ENCODE measurements at places on chromosomes 7 and 10.
A peak's percentile ranks its signal among the peaks of the same experiment; 100 is the strongest.

GRCh38 chr7:142669074-142669654, 80.1 kb upstream of the PRSS1 start:
- peak; percentile 7 for DNase-seq

DNA sequence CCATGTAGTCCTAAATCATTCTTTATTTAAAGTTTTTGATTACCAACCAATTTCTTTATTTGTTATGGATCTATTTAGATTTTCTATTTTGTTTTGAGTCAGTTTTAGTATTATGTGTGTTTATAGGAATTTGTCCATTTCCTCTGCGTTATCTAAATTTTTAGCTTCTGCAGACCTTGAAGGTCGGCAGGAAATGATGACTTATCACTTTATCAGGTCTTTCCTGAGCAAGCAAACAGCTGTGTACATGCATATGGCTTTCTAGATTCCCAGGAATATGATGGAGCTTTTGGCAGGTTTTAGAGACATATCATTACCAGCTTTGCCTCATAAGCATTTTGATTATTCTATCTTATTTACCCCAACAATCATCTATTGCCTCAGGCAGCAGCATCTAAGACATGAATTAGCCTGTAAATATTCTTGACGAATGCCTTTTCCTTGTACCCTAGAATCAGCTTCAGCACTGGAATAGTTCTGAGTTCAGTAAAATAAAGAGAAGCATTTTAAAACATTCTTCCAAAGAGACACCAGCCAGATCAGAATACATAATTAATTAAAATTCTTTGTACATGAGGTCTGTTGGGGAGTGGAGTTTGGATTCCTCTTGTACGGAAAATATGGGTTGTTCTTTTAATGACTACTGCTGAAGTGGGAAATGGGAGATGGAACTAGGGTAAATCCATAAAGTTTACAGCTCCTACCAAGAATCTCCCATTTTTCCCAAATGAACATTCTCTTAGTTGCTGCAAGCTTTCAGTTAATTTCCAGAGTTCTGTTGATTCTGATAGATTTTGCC, 408.8 kb upstream of the SEMA3C start:
- DNase-seq = no peak

DNA sequence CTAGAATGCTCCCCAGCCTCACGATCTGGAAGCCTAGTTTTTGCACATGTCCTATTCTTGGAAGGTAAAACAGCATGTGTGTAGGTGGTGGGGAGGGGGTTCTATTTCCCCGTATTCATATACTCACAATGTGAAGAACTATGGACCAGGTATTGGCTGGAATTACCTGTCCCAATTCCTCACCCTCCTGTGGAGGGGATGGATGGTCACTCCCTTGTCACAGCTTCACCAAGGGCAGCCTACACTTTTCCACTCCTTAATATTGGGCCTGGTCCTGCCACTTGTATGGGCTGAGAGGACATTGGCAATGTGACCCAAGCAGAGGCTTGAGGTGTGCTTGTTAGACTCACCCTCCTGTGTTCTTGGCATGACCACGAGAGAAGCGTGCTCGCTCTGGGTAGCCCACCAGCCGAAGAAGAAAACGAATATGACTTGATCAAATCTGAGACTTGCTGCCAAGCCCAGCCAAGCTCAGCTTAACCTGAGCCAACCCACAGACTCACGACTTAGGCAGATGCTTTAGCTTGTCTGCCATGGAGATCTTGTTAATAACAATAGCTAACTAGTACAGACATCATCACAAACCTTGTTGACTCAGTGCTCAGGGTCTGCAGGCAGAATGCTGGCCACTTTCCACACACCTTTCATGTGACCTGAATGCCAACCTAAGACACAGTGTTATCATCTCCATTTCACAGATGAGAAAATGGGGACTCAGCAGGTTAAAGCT, 17.2 kb downstream of the ZNF488 start:
- no peak for DNase-seq

DNA sequence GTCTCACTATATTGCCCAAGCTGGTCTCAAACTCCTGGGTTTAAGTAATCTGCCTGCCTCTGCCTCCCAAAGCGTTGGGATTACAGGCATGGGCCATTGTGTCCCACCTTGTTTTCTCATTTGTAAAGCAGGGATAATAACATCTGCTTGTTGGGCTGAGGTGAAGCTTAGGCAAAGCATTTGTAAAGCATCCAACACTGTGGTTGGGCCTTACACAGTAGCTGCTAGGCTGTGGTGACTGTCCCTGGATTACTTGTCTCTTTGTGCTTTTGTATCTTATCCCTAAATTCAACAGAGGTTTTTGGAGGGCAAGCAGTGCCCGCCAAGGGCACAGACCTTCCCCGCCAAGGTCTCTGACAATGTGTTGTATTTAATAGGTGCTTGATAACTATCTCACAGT, 14.3 kb downstream of the HKDC1 start:
- DNase-seq = no peak

DNA sequence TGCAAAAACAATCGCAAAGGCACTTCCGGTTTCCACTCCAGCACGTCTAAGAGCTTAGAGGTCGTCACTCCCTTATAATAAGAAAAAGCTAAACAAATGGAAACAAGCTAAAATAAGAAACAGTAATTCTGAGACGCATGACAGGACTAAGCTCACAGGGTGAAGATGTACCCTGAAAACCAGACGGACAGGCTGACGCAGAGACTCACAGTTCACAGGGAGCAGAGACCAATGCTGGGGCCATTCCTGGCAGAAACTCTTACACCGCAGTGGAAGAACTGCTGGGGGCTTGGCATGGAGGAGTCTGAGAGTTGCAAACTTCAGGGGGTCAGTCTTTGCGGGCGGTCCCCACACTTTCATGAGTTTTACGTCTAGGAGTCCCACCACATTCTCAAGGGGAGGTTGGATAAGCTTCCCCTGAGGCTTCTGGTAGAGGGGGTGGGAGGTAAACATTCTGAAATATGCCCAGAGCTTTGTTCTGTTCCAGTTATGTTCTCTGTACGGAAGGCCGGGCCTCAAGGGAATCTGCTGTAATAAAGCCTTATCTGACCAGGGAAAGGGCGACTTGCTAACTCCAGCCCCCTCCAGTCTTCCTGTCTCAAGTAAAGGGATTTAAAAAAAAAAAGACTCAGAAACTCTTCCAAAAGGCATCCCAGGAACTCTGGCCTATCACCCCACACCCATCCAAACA, 47.8 kb downstream of the BRI3 start:
- no peak for DNase-seq

GRCh38 chr10:132910186-132910880, 32.0 kb downstream of the CFAP46 start:
- no peak for DNase-seq

GRCh38 chr7:33916357-33917081, 11.2 kb downstream of the BMPER start:
- no peak for DNase-seq

DNA sequence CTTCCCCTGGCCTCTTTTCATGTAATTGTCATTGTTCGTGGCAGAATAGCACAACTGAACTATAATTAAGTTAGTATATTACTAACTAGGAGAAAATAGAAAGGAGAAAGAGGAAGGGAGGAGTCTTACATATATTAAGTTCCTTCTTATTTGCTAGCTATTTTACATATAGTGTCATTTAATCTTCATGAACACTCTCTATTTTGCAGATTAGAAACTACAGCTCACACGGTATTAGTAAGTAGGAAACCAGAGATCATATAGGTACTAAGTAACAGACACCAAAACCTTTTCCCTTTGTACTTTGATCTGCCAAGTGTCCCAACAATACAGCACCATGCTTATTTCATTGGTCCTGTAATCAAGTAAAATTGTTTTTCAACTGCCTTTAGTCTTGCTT, 202.4 kb upstream of the HPS1 start:
- no peak for DNase-seq

DNA sequence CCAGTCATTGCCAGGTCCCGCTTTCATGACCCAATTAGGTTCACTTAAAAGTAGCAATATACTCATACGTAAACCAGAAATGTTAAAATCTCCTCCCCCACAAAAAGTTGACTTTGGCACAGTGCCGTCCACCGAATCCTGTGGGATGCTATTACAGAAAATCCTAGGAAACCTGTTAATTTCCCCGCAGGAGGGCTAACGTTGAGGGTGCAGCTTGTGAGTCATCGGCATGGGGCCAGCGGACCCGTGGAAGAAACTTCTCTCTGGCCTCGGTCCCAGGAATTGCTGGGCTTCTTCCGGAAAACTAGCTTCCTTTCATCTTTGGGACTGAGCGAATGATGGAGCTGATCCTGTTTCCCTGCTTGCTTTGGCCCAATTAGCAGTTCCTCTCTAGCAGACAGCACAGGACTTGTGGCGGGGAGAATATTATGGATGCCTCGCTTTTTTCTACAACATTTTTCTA, 13.5 kb downstream of the CRYGN start:
- no peak for DNase-seq

- no peak for DNase-seq
Observed at GRCh38 chr7:1922071-1922869, 252.2 kb downstream of the ELFN1 start.

DNA sequence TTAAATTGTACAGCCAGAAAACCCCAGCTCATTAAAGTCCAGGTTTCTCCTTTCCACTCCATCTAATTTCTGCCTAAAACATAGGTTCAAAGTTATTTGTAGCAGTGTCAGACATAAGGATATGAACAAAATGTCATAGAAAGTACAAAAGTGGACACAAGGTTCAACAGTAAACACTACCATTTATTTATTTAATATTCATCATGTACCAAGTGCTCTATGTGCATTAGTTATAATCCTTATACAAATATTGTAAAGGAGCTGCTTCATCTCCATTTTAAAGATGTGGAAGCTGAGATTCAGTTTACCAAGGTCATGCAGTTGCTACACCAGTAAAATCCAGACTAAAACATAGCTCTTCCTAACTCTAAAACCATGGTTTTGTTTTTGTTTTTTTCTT, 52.0 kb upstream of the CDK1 start:
- no peak for DNase-seq

DNA sequence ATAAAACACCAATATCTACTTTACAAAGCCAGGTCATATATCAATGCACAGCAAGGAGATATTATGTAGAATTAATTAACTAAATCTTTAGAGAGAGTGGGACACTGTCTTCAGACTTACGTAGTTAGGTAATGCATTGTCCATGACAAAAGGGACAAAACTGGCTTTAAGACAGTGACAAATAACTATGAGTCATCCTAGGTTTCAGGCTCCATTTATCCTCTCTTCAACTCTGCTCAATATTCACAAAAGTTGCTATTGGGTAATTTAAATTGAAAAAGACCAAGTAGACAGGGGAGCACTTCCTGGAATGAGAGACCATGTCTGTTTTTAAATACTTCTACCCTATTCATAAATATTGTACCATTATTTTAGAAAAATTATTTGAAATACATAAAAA, 464.5 kb downstream of the ARL4A start:
- DNase-seq = no peak

GRCh38 chr10:86312701-86313270, 53.8 kb downstream of the GRID1 start:
- DNase-seq = no peak

GRCh38 chr7:120473352-120473751, 200.4 kb downstream of the KCND2 start:
- no peak for DNase-seq

DNA sequence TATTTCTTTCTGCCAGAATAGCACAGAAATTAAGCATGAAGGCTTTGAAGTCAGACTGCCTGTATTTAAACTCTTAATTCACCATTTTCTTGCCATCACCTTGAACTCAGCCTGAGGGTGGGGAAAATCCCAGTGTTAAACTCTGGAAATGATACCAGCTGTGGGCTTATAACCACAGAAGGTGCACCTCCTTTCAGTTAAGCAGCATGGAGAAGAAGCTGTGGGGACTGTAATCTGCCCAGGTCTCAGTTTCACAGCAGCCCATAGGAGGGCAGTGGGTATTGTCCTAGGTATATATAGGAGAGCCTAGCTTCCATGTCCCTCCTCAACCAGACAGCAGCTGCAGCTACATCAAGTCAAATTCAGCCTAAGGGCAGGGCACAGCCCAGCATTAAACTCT, 241.6 kb downstream of the HPSE2 start:
- no peak for DNase-seq

GRCh38 chr7:2761131-2761624, 73.2 kb downstream of the AMZ1 start:
- no peak for DNase-seq

- DNase-seq = no peak
Observed at GRCh38 chr10:102869258-102870198, at the start of gene AS3MT. Gene AS3MT, plus strand, starts transcription at chr10:102869470. Its CDS starts 123 bp downstream, at chr10:102869593.

DNA sequence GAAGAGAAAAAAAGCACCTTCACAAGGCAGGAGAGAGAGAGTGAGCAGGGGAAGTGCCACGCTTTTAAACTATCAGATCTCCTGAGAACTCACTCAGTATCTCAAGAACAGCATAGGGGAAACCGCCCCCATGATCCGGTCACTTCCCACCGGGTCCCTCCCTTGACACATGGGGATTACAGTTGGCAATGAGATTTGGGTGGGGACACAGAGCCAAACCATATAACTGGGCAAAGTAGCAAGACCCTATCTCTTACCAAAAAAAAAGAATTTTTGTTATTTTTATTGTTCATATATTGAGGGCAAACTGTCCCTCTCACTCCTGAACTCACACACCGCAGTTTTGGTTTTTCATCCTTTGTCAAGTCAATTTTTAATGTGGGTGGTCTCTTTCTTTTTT, 18.2 kb upstream of the ZRANB1 start:
- no peak for DNase-seq

DNA sequence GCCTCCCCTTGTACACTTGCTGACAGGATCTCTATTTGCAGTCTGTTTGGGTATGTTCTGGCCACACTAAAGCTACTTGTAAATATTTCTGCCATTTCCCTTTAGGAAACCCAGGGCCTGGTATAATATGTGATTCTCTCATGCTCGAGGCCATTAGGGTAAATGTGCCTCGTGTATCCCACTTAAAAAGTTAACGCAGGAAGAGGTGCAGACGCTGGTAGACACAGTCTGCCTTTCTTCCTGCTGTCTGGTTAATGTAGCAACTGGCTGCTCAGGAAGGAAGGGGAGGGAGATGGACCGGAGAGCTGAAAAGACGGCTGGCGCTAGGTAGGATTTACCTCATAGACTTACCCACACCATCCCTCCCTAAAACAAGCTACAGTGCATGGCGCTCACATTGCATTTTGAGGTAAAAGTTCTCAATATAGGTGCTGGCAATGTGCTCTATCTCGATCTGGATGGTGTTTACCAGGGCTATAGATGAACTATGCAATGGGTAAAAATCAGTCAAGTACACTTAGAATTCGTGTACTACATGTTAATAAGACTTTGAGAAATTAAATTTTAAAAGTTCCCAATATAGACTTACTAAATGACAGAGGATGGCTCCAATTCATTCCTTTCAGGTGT, 125.9 kb downstream of the JAZF1 start:
- no peak for DNase-seq

GRCh38 chr7:47669901-47670384, 88.0 kb upstream of the TNS3 start:
- DNase-seq = no peak

- DNase-seq = peak; percentile 57
Observed at GRCh38 chr7:17234030-17234397, 64.4 kb upstream of the AHR start.

- DNase-seq = no peak
Observed at GRCh38 chr10:43622038-43622437, 15.8 kb downstream of the ZNF485 start.

GRCh38 chr7:43888993-43889945, 17.1 kb downstream of the URGCP start:
- no peak for DNase-seq

- no peak for DNase-seq
Observed at GRCh38 chr7:108875139-108875538, 305.5 kb downstream of the DNAJB9 start.

GRCh38 chr10:15579605-15580004, 140.1 kb downstream of the ITGA8 start:
- DNase-seq = no peak

All from AML-193 (cell line).